ENCODE measurements at places on chromosomes 5 and 9.
A peak's percentile ranks its signal among the peaks of the same experiment; 100 is the strongest.

GRCh38 chr5:83516377-83516776 is 44.8 kb downstream of the VCAN start:
- no peak for DNase-seq

GRCh38 chr5:150448334-150448733 is 1.2 kb downstream of the RPS14 start:
- no peak for DNase-seq

- no peak for DNase-seq
These were observed 39.2 kb downstream of the WDR36 start for GRCh38 chr5:111131356-111131755.

DNA sequence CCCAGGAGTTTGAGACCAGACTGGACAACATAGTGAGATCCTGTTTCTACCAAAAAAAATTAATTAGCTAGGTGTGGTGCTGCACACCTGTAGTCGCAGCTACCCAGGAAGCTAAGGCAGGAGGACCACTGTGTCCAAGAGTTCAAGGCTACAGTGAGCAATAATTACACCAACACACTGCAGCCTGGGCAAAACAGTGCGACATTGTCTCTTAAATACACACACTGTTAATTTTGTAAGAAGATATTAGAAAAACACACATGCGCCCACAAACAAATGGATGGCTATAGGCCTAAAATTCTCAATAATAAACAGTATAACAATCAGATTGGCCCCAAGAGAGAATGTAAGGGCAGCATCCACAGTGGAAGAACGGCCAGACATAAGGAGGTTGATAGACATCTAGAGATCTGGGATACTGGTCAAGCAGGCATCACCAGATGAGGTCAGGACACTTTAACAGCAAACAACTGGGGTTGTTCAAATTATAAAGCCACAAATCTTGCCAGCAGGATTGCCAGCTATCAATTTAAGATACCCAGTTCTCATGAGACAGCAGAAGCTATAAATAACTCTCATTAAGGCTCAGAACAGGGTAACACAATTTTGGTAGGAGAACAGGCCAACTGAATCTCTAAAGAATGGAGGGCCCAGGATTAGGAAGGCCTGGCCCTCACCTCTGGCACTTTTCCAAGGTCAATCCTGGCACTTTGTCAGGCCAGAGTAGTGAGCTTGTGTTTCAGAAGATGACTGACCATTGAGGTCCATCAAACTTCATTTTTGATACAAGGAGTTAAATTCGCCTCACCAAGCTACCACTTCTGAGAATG is 29.5 kb downstream of the GOLPH3 start:
- DNase-seq, result peak; percentile 22

DNA sequence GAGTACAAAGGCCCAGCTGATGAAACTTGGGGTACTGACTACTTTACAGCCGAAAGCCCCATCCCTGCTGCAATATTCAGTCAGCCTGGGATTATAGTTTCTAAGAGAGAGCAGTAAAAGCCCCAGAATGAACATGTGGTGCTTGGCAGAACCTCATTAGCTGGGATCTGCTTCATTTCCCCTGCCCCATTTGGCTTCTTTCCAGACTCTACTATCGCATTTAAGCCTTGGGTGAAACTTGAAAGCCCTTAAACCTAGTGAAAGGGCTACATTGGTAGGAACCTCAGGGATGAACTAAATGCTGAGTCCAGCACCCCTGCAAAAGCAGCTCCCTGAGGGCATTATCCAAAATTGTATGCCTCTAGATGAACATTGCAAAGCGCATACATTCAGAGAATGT is 631.1 kb downstream of the ACTL7B start:
- DNase-seq, result no peak

DNA sequence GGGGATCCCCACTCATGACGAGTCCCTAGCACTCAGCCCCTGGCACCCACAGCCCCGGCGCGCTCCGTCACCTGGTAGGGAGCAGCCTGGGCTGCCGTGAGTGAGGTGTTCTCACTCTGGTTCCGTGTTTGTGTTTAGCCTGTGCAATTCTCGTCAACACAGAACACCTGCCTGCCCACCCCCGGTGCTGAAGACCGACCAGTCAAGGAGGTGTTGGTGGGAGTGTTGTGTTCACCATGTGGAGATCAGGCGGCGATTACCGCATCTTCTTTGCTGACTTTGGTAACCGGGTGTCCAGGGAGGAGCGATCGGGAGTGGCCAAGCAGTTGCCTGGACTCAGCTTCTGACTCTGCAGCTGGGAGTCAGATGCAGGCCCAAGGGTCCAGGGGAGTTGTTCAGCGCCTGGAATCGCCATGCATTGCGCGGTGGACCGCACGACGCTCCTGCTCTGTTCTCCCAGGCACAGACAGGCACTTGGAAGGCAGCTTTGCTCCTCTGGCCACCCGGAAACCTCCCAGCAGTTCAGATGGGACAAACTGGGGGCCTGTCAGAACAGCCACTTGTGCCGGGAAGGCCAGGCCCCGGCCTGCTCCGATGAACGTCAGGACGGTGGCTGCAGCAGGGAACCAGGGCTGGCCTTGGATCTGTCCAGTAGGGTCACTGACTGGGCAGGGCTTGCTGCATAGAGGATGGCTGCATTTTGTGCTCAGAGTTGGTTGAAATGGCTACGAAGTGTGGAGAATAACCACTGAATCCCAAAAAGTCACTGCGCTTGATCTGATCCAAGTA is 28.2 kb downstream of the EXOC3 start:
- no peak for DNase-seq

GRCh38 chr5:126014676-126015075 is 408.5 kb upstream of the GRAMD2B start:
- DNase-seq, result no peak

- no peak for DNase-seq
These were observed 1149.0 kb downstream of the EFNA5 start for GRCh38 chr5:106521701-106522100.

- DNase-seq, result peak; percentile 39
These were observed 995.7 kb downstream of the CDH18 start for GRCh38 chr5:18992264-18992663.

GRCh38 chr5:170963521-170963920 is 101.7 kb downstream of the RANBP17 start:
- no peak for DNase-seq

DNA sequence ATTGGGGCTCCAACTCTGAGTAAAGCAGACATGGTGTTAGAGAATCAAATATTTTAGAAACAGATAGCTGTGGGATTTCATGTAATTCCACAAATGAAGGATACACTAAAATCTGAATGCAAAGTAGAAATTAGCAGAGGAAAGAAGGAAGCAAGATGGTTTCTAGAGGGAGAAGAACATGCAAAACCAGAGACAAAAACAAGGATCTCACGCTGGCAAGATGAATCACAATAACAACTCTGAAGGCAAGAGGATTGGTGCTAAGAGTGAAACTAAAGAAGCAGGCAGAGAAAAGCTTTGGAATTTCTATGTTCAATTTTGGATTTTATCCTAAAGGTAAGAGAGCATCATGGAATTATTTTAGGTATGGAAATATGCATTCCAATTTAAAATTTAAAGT is 857.2 kb upstream of the COX7C start:
- DNase-seq, result no peak

GRCh38 chr5:116452774-116453368 is 121.8 kb downstream of the SEMA6A start:
- no peak for DNase-seq

DNA sequence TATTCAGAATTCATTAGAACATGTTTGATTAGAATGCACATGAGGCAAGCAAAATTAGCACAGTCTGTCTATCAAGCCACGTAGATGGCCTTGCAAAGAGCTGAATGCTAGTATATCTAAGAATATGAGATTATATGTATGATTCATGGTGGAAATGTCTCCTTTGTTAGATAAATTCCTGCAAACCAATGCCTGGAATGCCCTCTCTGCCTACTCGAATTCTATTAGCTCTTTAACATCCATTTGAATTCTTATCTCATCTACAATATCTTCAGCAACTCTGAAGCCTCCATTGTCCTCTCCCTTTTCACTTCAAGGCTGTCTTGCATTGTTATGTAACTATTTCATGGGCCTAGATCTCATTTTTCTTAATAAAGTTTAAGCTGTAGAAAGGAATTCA is 205.5 kb downstream of the TMC1 start:
- DNase-seq, result peak; percentile 16

GRCh38 chr5:133370036-133370831 is 242.1 kb downstream of the FSTL4 start:
- no peak for DNase-seq

GRCh38 chr5:10457682-10458574 is 16.2 kb downstream of the ROPN1L start:
- DNase-seq, result peak; percentile 45

- no peak for DNase-seq
These were observed 56.3 kb upstream of the SPATA31E1 start for GRCh38 chr9:87826331-87826730.

- DNase-seq, result no peak
These were observed 18.7 kb downstream of the PCDHGC5 start for GRCh38 chr5:141507387-141508091.

- no peak for DNase-seq
These were observed 142.3 kb downstream of the MARCHF11 start for GRCh38 chr5:16037121-16037845.

DNA sequence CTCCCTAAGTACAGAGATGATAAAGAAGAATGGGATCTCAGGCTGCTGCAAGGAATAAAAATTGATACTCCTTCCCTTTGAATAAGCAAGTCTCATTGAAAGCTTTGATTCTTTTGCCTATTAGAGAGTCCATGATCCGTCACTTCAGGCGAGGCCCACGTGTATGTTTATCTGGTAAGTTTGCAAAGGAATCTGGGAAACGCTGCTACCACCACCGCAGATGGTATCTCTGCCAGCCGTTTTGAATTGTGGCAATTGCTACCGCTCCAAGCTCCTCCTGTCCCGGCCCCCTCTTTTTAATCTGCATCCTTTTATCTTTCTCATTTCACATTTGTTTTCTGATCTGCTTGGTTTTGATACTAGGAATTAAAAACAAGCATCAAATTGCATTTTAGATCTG is 42.9 kb upstream of the GRIA1 start:
- DNase-seq, result peak; percentile 10

DNA sequence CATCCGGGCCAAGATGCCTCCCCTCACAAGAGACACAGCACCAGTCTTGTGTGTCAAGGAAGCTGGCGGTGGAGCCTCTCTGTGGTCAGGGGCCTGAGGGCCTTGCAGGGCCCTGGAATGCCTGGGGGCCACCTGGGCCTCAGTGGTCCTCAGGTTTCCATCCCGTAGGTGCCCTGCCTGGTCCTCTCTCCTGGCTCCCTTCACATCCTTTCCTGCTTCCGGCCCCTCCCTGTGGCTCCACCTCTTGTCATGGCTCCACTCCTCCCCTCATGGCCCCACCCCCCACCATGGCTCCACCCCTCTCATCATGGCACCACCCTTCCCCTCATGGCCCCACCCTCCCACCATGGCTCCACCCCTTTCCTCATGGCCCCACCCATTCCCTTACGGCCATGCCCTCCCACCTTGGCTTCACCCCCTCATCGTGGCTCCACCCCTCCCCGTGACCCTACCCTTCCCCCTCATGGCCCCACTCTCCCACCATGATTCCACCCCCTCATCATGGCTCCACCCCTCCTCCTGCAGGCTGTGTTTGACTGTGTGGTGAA is 175.8 kb downstream of the CACNA1B start:
- DNase-seq, result no peak

GRCh38 chr9:31674264-31674663 is 710.2 kb upstream of the ACO1 start:
- no peak for DNase-seq

GRCh38 chr9:6827439-6828145 is 69.8 kb downstream of the KDM4C start:
- peak; percentile 38 for DNase-seq

GRCh38 chr9:136538599-136539426 is 7.0 kb downstream of the NOTCH1 start:
- DNase-seq, result no peak

GRCh38 chr5:136057401-136058038 is 28.7 kb downstream of the TGFBI start:
- DNase-seq, result peak; percentile 26

GRCh38 chr9:77435277-77435676 is 212.8 kb downstream of the GNA14 start:
- DNase-seq, result no peak

DNA sequence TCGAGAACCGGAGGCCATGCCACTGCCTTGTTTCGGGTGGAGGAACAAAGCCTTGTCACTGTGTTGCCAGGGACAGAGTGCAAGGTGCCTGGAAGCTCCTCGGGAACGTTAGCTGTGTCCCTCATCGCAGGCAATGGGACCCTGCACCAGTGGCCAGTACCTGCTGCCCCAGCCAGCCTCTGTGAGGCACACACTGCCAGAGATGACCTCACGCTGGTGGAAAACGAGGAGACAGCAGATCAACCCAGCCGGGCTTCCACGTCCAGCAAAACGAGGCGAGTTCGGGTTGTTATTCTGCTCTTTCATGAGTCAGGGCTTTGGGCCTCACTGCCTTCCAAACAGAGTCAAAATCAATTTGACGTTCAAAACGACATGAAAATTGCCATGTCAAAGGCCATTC is 104.1 kb downstream of the ADAMTS2 start:
- DNase-seq, result no peak

All from trophoblast cell (in vitro differentiated cells and primary cell).